ENCODE measurements at places on chromosomes 4 and X.

DNA sequence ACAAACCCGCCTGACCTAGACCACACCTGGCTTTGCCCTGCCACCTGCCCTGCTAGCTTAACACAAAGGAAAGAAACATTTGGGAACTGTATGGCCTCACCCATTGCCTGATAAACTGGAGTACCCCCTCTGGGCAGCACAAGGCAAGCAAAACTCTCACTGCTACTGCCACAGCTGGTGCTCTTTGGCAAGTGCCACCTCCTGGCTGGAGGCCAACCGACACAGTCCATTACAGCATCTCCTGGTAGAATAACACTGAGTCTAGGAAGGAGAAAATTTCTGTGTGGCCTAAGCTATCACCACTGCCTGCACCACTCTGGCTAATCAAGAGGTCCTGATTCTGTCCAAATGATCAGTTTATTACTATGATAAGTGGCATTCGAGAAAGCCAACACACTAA, 18.9 kb upstream of the SPANXN3 start:
- no peak for DNase-seq

- DNase-seq, result no peak
These were observed 90.6 kb downstream of the TSPAN7 start for GRCh38 chrX:38651625-38652601.

DNA sequence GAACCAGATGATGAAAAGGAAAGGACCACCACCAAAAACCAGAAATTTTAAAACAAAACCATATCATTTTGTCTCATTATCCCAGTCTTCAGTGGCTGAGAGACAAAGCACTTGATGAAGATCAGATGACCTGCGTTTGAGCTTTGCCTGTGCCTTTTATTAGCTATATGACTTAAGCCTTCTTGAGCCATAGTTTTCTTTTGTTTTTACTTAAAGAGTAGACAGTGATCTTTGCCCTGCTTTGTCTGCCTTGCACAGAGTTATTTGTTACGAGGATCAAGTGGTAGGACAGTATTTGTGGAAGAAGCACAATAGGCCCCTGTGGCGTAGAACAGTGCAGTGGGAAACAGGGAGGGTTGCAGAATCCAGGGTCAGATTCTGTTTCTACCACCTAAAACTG, 89.9 kb downstream of the SLC10A6 start:
- no peak for DNase-seq

GRCh38 chr4:80615099-80615498, 279.6 kb downstream of the CFAP299 start:
- DNase-seq, result no peak

DNA sequence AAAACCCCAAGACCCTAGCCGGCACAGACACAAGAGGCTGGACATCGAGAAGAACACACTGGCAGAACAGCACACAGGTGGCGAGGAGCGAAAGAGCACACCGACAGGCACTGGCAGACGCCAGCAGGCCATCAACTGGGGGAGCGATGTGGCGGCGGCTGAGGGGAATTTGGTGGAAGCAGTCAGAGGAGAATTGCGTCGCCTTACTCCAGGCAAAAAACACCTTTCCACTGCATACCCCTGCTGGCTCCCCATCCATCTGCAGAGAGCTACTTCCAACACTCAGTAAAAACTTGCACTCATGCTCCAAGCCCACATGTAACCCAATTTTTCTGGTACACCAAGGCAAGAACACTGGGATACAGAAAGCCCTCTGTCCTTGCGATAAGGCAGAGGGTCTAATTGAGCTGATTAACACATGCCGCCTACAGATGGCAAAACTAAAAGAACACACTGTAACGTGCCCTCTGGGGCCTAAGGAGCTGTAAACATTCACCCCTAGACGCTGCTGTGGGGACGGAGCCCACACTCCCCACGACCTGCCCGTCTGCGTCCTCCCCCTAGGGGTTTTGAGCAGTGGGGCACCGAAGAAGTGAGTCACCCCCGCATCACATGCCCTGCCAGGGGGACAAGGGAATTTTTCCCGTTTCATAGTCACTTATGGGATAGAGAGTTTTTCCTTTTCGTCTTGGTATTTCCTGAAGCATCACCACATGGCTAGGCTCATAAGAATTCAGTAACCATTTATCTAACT, 262.3 kb downstream of the KCTD8 start:
- DNase-seq, result no peak

GRCh38 chr4:156931267-156931666, 40.3 kb downstream of the PDGFC start:
- peak; percentile 67 for DNase-seq

DNA sequence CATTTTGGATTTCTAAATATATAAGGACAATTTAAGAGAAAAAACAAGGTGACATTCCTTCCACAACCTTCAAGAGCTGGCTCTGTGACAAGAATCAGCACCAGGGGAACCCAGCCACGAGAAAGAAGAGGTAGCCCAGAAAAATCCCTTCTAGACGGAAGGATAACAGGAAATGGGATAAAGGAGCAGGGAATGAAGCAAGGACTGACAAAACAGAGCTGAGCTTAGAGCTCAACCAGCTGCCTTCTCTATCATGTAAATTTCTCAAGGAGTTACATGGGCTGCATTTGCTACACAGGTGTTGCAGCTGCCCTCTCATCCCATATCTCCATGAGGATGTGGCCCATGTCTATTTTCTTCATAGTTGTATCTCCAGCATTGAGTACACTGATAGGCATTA, 154.2 kb upstream of the PRDX4 start:
- no peak for DNase-seq

GRCh38 chrX:66046612-66047235, 6.8 kb upstream of the VSIG4 start:
- DNase-seq, result no peak

- DNase-seq, result no peak
These were observed 53.9 kb upstream of the C4orf50 start for GRCh38 chr4:6071959-6072720.

GRCh38 chr4:112083587-112084347, 61.5 kb upstream of the FAM241A start:
- DNase-seq, result peak; percentile 22

DNA sequence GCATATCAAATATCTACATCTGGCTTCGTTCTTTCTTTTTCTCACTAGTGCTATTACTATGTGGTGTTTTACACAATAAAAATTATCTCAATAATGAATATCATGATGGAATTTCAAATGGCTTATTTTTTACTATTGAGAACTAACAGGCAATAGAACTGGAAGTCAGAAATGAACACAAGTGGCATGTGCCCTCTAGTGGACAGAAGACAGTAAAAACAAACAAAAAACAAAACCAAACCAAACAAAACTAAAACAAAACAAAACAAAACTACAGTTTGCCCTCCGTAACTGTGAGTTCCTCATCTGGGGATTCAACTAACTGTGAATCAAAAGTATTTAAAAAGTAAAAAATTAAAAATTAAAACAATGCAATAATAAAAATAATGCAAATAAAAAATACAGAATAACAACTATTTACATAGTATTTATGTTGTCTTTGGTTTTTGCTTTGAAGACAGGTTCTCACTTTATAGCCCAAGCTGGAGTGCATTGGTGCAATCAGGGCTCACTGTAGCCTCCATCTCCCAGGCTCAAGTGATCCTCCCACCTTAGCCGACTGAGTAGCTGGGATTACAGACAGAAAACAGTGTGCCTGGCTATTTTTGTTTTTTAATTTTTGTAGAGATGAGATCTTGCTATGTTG, 195.6 kb upstream of the TACR3 start:
- no peak for DNase-seq

DNA sequence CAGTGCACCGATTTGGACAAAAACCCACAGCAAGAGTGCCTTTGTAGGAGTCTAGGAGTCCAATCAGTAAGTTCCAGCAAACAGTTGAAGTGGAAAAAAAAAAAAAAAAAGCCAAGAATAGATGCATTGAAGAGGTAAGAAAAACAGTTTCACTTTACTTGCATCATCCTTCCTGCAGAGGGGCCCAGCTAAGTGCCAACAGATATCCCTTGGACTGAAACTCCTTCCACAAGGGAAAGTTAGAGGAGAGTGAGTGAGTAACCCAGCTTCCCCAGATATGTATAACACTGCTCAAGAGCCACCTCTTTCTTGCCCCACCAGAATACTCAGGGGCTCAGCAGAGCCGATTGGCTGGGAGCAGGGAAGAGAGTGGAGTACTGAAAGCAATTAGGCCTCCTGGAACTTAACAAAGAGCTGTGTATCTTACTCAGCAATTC, 617.7 kb upstream of the SMIM31 start:
- DNase-seq, result peak; percentile 57

DNA sequence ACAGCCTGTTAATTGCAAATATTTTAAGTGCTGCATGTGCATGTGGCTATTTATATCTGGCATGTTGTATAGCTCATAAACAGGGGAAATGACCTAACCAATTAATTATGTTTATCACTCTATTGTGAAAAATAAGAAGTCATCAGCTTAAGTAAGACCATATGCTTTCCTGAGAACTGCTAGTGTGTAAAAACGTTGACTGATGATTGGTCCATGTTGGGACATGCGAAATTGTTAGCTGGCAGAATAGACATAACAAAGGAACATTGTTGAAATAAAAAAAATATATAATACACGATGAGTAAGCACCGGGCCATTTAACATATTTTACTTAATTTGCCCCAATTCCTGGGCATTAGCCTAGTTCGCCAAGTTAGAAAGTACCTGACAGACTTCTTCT, 207.5 kb downstream of the ANK2 start:
- DNase-seq, result peak; percentile 53

DNA sequence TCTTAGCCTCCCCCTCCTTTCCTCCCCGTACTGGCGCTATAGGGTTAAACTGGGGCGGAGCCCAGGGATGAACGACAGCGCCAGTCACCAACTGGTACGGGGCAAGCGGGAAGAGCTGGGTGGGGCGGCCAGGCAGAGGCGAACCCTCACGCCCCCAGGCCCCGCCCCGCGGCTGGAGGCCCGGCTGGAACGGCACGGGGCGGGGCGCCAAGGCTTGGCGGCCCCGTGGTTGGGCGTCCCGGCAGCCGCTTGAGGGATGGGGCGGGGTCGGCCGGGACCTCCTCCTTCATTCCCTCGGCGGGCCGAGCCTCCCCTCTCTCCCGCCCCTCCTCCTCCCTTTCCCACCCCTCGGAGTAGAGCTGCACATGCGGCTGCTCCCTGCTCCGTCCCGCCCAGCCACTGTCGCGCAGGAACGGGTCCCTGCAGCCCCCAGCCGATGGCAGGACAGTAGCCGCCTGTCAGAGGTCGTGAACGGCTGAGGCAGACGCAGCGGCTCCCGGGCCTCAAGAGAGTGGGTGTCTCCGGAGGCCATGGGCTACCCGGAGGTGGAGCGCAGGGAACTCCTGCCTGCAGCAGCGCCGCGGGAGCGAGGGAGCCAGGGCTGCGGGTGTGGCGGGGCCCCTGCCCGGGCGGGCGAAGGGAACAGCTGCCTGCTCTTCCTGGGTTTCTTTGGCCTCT, at the start of gene EDA:
Gene EDA (plus strand): TSS at position 335 of the 678 bp plus-strand sequence.
- DNase-seq, result peak; percentile 9

DNA sequence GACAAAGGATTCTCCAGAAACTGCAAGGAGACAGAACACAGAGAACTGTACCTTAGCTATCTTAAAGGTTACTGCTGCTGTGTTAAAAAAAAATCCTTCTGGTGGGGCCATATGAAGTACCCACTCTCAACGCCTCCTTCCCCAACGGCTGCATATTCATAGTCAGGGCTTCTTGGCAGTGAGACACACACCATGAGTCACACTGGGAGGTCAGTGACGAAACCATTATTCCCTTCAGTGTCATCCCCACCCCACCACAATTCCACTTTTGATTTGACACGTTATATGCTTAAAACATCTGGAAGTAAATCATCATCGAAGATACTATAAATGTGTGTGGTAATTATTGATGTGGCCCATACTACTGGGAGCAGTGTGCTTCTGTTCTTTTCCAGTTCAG, 271.5 kb downstream of the LDB2 start:
- peak; percentile 91 for DNase-seq

DNA sequence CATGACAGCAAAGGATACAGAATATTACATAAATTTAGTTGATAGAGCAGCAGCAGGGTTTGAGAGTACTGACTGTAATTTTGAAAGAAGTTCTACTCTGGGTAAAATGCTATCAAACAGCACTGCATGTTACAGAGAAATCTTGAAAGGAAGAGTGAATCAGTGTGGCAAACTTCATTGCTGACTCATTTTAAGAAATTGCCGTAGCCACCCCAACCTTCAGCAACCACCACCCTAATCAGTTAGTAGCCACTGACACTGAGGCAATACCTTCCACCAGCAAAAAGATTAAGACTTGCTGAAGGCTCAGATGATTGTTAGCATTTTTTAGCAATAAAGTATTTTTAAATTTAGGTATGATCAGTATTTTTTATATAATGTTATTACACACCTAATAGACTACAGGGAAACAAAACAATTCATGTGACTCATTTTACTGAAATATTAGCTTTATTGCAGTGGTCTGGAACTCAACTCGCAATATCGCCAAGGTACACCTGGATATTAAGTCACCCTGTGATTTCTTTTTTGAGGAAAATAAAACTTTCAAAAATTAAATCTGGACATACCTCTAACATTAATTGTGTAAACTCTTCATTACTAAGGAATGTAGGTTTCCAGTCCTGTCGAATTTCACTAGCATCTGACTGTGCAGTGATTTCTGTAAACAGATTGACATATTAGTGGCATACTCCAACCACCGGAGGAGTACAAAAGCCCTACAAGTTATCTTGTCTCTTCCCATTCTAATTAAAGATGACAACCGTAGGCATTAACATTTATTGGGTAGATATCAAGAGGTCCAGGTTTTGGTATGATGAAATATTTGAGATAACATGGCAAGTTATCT, 71.1 kb downstream of the CLOCK start:
- DNase-seq, result peak; percentile 71

DNA sequence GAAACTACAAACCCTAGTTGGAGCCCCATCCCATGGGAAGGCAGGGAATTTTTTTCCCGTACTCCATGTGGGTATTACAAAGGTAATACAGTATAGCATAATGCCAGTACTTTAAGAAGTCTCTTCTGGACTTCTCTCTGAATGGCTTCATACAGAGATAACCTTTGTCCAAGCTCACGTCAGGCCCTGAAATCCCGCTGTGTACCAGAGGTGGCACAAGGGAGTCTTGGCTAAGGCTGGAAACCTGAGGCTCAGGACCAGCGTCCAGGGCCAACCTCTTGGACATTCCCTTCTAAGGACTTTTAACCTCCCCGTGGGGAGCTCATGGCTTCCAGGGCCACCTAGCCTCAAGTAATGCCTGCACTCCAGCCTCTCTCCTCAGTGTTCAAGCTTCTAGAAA, 338.9 kb upstream of the FAM241A start:
- no peak for DNase-seq

- DNase-seq, result no peak
These were observed 27.3 kb downstream of the TMEM184C start for GRCh38 chr4:147644471-147644870.

GRCh38 chrX:46036508-46036907, 508.7 kb downstream of the ZNF674 start:
- DNase-seq, result no peak

GRCh38 chrX:82127228-82128123, 925.6 kb downstream of the SH3BGRL start:
- DNase-seq, result no peak

DNA sequence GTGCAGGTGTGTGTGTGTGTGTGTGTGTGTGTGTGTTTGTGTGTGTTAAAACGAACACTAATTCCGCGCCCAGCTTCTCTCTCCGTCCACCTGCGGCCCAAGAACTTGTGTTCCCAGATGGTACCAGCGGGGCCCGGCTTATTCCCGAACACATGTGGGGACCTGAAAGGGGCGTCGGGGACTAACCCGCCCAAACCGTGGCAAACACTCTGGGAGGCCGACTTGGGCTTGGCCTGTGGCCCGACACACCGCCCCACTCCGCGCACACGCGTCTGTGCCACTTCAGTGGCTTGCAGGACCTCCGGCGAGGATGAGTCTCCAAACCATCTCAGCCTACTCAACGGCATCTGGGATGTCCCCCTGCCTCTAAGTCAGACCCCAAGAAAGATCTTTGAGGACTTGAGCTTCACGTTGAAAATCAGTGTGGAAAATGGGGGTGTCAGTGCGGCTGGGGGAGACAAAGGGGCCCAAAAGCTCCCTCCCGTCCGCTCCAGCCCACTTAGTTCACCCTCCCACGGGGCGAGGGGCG, 790 bp upstream of the HHIP start:
- no peak for DNase-seq

Data from non-pigmented ciliary epithelial cell (primary cell).